CD4-positive, alpha-beta T cell treated with Interleukin-17A for 1 hour (primary cell): ENCODE measurements at places on chromosomes 1 and 21.

GRCh38 chr1:51927029-51927428, 48.5 kb upstream of the NRDC start:
- no peak for DNase-seq

GRCh38 chr1:44507490-44508396, 102.7 kb downstream of the RNF220 start:
- DNase-seq: no peak

DNA sequence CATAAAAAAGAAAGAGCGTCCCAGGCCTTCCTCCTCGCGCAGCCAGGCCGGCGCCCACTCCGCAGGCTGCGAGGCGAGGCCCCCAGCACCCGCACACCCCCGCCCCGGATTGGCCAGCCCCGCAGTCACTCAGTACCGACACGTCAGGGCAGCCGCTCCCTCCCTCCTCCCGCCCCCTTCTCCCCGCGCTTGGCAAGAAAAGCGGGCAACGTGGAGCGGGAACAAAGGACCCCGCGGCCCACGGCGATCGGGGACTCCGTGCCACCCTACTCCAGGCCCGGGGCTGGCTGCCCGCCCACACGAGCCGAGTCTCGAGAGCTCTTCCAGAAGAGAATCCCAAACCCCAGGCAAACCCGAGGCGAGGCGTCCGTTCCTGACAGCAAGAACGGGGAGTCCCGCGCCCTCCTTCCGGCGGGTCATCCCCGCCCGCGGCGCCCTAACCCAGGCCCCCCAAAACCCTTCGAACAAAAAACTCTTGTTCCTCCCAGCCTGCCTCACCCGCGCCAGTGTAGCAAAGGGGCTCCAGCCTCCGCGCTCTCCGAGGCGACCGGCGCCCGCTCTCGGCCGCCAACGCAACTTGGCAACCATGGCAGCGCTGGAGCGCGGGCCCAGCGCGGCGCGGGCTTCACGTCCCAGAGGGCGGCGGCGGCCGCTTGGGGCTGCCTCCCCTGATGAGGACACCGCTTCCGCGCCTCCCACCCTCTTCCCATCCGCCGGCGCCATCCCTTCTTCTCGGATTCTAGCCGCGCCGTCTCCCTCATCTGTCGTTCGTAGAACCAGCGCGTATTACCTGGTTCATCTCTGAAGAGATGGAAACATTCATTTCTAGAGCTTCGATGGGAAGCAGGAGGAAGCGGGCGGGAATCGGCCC, 645 bp downstream of the IVNS1ABP start:
- peak; percentile 91 for DNase-seq

DNA sequence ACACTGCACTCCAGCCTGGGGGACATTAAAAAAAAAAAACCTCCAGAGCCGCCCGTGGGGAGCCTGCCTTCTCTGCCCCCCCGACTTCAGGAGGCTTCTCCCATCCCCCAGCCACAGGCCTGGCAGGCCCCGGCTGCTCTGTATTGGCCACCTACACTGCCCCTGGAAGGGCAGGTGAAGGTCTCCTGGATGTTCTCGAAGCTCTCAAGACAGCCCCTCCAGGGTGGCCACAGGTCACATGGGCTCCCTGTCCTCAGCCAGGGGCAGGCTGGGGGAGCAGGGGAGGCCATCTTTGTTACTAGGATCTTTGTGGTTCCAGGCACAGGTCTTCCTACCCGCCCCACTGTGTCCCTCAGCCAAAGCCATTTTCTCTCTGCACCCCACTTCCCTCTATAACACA, 32.8 kb downstream of the PADI6 start:
- no peak for DNase-seq

- peak; percentile 88 for DNase-seq
These were observed at the start of gene IRF2BP2 for GRCh38 chr1:234610061-234610665. TSS of gene IRF2BP2 (minus strand) at chr1:234610178. CDS start at chr1:234609494, 684 bp downstream.

GRCh38 chr1:100581096-100581705, 43.3 kb downstream of the GPR88 start:
- DNase-seq: peak; percentile 10
